ENCODE measurements at places on chromosomes 4 and X.

DNA sequence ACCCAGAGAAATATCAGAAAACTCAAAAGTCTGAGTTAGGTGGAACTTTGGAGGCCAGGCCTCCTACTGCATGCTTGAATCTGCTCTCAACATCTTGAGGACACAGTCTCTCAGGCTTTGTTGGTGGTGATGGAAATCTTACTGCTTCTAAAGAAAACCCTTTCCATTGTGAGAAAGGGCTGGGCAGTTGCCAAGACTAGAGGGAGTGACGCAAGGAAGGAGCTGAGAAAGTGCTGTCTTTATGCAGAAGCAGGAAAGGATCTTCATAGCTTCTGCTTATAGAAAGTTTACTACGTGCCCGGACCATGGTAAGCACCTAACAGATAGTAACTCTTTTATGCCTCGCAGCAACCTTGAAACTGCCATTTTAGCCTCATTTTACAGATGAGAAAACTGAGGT, 2.4 kb upstream of the CRMP1 start:
- no peak for DNase-seq

DNA sequence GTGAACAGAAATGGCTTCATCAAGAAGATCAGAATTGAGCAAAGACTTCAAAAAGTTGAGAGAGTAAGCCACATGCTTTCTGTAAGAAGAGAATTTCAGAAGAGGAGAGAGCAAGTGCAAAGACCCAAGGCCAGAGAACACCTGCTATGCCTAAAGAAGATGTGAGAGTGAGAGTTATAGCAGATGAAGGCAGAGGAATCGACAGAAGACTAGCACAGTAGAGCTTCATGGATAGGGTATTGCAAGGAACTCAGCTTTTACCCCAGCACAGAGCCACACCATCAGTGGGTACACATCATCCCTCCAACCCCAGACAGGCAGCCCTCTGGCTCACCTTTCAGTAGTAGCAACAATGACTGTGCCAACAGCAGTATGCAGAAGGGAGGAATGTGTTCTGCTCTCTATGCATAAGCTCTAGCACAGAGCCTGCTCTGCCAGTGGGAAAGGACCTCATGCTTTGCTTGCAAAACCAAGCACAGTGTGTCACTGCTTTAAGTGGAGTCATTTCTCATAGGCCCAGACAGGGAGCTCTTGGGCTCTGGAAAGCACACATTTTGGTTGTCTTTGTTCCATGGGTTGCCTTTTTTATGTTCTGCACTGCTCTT, 318.6 kb downstream of the NAF1 start:
- no peak for DNase-seq

- no peak for DNase-seq
Measured at GRCh38 chr4:143288171-143288570, 48.5 kb upstream of the GAB1 start.

DNA sequence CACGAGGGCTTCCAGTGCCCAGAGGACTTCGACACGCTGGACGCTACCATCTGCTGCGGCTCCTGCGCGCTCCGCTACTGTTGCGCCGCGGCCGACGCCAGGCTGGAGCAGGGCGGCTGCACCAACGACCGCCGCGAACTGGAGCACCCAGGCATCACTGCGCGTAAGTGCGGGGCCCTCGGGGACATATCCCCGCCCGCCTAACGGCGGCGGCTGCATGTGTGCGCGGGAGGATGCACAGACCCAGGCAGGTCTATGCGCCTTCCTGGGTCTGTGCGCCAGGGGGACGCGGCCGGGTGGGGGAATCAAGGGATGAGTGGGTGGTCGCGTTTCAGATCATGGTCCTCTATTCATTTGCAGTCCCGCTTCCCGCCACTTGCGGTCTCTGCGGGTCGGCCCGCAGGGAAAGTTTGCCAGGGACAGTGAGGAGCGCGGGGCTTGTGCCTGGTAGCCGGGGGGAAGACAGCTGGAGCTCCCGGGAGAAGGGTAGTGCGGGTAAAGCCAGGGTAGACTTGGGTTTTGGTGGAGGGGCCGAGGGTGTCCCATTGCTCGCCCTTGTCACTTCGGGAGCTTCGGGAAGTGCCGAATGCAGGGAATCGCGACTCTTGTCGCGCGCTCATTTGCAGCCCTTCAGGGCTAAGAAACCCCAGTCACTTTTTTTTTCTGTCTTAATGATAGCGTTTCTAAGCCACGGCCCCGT, 1.0 kb downstream of the SHISA3 start:
- DNase-seq: no peak

GRCh38 chrX:134990801-134991481, at the start of gene SMIM10:
TSS of gene SMIM10 (plus strand) at chrX:134990991. CDS start at chrX:134991096, 105 bp downstream.
- DNase-seq: peak; percentile 36

DNA sequence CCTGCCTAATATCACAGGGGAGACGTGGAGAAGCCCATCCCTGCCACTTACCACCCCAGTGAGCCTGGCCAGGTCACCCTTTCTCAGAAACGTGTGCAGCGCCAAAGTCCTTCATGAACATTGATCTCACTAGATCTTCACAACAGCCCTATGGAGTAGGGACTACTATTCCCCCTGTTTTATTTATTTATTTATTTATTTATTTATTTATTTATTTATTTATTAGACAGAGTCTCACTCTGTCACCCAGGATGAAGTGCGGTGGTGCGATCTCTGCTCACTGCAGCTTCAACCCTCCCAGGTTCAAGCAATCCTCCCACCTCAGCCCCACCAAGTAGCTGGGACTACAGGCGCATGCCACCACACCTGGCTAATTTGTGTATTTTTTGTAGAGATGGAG, 61.8 kb downstream of the PPP2R2C start:
- DNase-seq: no peak

Data from activated CD4-positive, CD25-positive, alpha-beta regulatory T cell treated with anti-CD3 and anti-CD28 coated beads, Interleukin-2, amount 50 U/mL, for 72 hours (primary cell).